ENCODE measurements at places on chromosomes 11 and 22.

DNA sequence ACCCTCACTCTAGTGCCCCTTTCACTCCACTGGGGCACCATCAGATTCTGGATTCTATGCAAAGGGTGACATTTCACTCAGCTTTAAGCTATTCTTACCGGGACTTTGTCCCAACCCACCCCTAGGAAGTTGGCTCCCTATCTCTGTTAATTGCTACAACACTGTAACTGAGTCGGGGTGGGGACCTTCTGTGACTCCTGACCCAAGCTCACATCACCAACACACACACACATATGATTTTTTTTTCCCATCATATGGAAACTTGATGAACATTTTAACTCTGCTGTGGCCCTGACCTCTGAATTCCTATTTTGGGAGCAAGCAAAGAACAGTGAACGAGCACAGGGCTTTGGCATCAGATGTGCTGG is 16.6 kb downstream of the USH1C start:
- no peak for DNase-seq

- no peak for DNase-seq
Observed at GRCh38 chr22:42500836-42501179, 18.8 kb downstream of the RRP7A start.

GRCh38 chr11:34270711-34271110 is 87.1 kb downstream of the ABTB2 start:
- DNase-seq = no peak

DNA sequence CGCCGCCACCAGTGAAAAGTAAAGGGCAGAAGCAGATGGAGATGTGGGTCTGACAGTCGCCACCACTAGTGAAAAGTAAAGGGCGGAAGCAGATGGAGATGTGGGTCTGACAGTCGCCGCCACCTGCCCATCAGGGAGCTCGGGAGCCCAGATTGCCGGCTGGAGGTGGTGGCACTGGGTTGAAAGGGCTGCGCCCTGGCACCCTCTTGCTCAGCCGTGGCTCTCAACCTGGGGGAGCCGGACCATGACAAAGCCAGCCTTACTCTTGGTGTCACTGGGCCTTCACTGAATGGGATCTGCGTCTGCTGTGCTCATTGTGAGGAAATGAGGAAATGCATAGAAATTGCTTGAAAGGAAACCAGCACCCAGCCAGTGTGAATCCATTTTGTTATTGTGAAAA is 36.3 kb downstream of the AP2A2 start:
- DNase-seq = no peak

DNA sequence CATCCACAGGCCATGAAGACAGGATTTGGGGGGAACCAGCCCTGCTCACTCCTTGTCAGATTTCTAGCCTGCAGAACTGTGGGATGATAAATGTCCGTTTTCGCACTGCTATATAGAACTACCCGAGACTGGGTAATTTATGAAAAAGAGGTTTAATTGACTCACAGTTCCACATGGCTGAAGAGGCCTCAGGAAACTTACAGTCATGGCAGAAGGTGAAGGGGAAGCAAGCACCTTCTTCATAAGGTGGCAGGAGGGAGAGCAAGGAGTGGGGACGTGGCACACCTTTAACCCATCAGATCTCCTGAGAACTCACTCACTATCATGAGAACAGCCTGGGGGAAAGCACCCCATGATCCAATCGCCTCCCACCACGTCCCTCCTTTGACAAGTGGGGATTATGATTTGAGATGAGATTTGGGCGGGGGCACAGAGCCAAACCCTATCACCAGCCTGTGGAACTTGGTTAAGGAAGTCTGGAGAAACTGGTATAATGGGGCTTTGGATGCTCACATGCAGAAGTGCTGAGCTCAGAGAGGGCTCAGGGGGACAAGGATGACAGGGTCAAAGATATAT is 50.7 kb downstream of the MYEOV start:
- DNase-seq = no peak

DNA sequence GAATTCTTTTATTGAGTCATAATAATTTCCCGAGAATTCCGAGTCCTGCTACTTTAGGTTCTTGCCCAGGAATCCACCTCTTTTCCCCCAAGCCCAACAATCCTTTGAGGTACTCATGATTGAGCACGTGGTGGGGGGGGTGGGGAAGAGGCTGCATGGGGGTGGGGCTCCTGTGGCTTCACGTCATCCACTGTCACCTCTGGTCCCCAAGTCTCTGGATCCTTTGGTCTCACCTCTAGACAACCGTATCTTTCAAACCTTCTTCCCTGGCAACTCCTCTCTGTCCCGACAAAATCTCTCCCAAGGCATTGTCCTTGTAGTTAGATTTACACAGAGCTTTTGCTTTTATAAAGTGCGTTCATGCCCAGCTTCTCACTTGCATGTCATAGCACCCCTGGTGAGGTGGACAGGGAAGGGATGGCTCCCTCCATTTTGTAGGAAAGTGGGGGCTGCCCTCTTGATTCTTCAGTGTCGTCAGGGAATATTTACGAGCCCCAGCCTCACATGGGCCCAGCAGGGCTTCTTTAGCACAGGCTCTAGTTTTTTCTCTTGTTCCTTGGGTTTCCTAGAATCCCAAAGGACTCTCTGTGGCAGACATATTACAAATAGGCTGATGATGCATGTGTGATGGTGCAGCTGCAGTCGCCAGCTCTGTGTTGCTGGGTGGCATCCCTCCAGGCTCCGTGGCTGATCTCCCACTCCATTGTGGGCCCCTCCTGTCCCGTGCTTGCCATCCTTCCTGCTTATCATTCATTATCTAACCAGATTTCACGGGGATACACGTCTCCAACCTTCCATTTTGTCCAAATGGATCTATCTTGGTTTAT is 8.4 kb downstream of the UCP3 start:
- DNase-seq = no peak

DNA sequence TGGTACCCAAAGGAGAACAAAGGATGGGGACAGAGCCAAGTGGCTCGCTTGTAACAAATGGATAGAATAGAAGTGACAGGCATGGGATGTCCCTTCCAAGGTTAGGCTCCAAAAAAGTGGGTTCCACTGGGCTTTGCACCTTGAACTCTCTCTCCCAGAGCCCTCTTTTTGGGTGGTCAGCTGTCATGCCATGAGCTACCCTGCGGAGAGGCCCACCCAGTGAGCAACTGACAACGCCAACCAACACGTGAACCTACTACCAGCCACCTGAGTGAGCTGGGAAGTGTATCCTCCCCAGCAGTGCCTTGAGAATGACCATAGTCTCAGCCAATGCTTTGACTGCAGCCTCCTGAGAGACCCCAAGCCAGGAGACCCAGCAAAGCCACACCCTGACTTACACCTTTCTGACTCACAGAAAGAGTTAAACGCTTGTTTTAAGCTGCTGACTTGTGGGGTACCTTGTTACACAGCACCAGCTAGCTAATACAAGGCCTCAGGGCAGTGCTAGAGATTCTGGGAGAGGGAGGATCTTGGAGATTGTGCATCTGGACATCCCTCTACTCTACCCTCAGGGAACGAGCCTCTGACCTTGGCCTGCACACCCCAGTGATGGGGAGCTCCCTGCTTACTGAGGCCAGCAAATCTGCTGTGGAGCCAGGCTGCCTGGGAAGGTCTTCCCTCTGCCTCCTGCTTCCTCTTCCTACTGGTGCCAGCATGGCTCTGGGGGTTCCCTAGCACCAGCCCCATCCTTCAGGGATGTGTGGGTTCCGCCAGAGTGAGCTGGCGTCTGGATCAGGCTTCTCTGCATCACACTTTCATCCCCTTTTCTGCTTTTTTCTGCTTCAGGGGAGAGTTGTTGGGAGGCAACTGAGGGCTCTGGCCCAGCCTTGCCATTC is 29.1 kb upstream of the RFPL3 start:
- no peak for DNase-seq

Data from HS-5 (cell line).